Immature natural killer cell (primary cell): ENCODE measurements at places on chromosomes 2 and 18. TPM values are rescaled to one million over a fixed set of nuclear protein-coding genes. Genes with fewer than 3 reads are reported as not detected.

DNA sequence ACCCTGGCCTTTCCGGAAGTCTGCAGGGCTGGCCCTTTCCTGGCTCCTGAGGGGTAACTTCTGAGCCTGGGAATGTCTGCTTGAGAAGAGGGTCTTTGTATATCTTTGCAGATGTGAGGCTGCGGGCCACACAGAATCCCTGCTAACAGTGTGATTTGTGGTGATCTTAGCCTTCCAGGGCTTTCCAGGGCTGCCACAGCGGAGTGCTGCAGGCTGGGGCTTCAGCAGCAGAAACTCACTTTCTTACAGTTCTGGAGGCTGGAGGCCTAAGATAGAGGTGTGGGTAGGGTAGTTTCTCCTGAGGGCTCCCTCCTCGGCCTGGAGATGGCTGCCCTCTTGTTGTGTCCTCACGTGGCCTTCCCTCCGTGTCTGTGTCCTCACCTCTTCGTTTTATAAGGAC, 294.7 kb upstream of the HS6ST1 start:
- no peak overlapping the region for H3K4me3 ChIP-seq
- H3K27me3 ChIP-seq = peaks cover 2% of the 10 kb centered on the region
- no peaks in the 10 kb centered on the region for H3K36me3 ChIP-seq
- no peak for DNase-seq

The FN1 gene
- polyA plus RNA-seq = 0.69 TPM

The CLEC4F gene
- polyA plus RNA-seq = not detected

The GPR155 gene
- 3.2 TPM for polyA plus RNA-seq

GRCh38 chr2:196136151-196136550, 35.2 kb downstream of the STK17B start:
- no peak overlapping the region for H3K27ac ChIP-seq
- H3K4me1 ChIP-seq = peaks cover 26% of the 10 kb centered on the region
- H3K27me3 ChIP-seq = peaks cover 15% of the 10 kb centered on the region
- no peak overlapping the region for H3K4me3 ChIP-seq
- no peak for DNase-seq

The IRS1 gene
- polyA plus RNA-seq = not detected

DNA sequence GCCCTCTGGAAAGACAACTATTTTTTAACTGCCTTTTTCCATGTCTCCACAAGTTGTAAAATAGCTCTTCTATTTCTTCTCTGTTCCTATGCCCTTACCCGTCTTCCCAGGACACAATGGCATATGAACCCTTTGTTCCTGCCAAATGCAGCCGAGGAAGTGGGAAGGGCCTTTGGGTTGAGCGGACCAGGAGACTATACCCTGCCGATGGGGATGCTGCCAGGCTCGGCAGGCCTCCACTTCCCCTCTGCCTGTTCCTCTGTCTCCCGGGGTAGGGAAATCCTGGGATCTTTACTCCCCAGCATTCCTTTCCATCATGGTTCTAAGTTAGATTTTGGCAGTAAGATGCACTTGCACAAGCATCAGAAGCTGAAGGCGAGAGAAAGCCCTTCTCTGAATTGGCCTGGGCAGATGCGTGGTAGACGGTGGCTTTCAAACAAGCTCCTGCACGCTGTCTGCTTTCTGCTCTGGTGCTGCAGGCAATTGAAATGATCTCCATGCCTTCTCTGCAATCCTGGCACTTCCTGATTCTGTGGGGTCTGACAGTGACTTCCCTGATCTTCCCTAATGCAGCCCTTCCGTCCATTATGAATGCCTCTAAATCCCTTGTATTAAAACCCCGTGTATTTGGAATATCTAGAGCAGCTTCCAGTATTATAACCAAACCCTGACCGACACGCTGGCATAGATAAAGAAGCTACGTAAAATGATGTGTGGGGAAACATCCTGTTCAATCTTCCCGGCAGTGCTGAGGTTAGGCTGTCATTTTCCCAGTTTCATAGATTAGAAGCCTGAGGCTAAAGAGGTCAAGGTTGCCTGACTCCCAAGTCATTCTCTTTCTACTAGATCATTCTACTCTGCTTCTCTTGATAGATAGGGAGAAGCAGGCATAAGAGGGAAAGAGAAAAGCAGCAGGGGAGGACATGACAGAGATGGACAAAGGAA, 69.8 kb downstream of the MCFD2 start:
- H3K27me3 ChIP-seq = peaks cover 2% of the 10 kb centered on the region
- H3K4me1 ChIP-seq = peaks cover 6% of the 10 kb centered on the region
- no peaks in the 10 kb centered on the region for H3K36me3 ChIP-seq
- no peak overlapping the region for H3K27ac ChIP-seq
- H3K4me3 ChIP-seq = no peak overlapping the region

DNA sequence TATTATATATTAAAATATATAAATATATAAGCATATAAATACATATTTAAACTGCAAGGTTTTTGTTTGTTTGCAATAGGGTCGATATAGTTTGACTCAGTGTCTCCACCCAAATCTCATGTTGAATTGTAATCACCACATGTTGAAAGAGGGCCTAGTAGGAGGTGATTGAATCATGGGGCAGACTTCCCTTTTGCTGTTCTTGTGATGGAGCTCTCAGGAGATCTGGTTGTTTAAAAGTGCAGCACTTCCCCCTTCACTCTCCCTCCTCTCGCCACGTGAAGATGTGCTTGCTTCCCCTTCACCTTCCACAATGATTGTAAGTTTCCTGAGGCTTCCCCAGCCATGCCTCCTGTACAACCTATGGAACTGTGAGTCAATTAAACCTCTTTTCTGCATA, 2137.3 kb upstream of the CELF4 start:
- no peaks in the 10 kb centered on the region for H3K4me1 ChIP-seq
- H3K27me3 ChIP-seq = no peaks in the 10 kb centered on the region
- no peaks in the 10 kb centered on the region for H3K36me3 ChIP-seq
- no peak overlapping the region for H3K27ac ChIP-seq
- no peak overlapping the region for H3K4me3 ChIP-seq

- H3K27me3 ChIP-seq = no peaks in the 10 kb centered on the region
- peaks cover 72% of the 10 kb centered on the region for H3K36me3 ChIP-seq
- DNase-seq = no peak
Observed at GRCh38 chr18:35335866-35336265, 8.4 kb downstream of the ZNF24 start.

GRCh38 chr2:120221616-120222015, 1.6 kb downstream of the TMEM185B start:
- H3K27ac ChIP-seq = peak overlapping the region; percentile 34
- H3K36me3 ChIP-seq = peaks cover 5% of the 10 kb centered on the region
- H3K27me3 ChIP-seq = peaks cover 2% of the 10 kb centered on the region
- peaks cover 44% of the 10 kb centered on the region for H3K4me1 ChIP-seq
- no peak for DNase-seq

DNA sequence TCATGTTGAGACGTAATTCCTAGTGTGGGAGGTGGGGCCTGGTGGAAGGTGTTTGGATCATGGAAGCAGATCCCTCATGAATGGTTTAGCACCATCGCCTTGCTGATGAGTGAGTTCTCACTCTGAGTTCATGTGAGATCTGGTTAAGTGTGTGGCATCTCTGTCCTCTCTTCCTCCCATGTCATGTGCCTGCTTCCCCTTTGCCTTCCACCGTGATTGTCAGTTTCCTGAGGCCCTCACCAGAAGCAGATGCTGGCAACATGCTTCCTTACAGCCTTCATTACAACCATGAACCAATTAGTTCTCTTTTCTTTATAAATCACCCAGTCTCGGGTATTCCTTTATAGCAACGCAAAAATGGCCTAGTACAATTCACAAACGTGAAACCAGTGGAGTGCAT, 14.6 kb upstream of the MCM6 start:
- no peaks in the 10 kb centered on the region for H3K36me3 ChIP-seq
- no peaks in the 10 kb centered on the region for H3K4me1 ChIP-seq
- H3K4me3 ChIP-seq = no peak overlapping the region
- DNase-seq = no peak
- H3K27me3 ChIP-seq = peaks cover 2% of the 10 kb centered on the region

The STARD6 gene
- polyA plus RNA-seq = not detected

The NCKAP1 gene
- polyA plus RNA-seq = 3.7 TPM

- peaks cover 3% of the 10 kb centered on the region for H3K27me3 ChIP-seq
- peak; percentile 18 for DNase-seq
- peak overlapping the region; percentile 25 for H3K4me3 ChIP-seq
Observed at GRCh38 chr18:56902653-56903052, 244.2 kb upstream of the BOD1L2 start.

The ATF2 gene
- 35.5 TPM for polyA plus RNA-seq

- peak overlapping the region; percentile 100 for H3K27ac ChIP-seq
- peak; percentile 31 for DNase-seq
- H3K36me3 ChIP-seq = peaks cover 7% of the 10 kb centered on the region
Observed at GRCh38 chr2:234422273-234422732, 74.6 kb downstream of the ARL4C start.

DNA sequence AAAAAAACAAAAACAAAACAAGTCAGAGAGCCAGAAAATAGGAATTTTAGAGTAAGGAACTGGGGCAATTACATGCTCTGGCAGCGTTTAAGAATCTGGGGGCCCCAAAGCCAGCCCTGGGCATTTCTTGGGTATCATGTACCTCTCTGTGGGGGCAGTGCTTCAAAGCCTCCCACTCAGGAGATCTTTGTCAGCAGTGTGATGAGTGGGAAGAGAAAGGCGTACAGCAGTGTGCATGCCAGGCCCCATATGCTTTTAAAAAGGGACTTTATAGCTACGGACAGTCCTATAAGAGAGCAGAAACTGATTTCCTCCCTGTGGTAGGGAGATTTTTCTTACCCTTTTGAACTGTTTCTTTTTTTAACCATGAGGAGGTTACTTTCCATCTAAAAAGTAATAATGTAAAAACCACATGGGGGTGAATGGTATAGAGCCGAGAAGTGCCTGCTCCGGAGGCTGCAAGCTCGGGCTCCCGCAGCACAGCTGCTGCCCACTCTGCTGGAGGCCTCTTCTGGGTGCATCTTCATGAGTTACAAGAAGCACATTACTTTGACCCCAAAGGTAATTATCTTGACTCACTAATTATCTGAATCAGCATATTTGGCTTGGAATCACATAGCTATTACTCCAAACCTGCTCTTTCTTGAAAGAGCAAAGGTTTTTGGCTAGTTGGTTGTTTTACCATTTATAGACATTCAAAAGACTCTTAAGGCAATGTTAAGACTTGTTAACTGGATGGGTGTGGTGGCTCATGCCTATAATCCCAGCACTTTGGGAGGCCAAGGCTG, 46.4 kb downstream of the PROC start:
- H3K27me3 ChIP-seq = no peaks in the 10 kb centered on the region
- peaks cover 23% of the 10 kb centered on the region for H3K36me3 ChIP-seq
- no peak for DNase-seq
- no peaks in the 10 kb centered on the region for H3K4me1 ChIP-seq
- H3K4me3 ChIP-seq = no peak overlapping the region

DNA sequence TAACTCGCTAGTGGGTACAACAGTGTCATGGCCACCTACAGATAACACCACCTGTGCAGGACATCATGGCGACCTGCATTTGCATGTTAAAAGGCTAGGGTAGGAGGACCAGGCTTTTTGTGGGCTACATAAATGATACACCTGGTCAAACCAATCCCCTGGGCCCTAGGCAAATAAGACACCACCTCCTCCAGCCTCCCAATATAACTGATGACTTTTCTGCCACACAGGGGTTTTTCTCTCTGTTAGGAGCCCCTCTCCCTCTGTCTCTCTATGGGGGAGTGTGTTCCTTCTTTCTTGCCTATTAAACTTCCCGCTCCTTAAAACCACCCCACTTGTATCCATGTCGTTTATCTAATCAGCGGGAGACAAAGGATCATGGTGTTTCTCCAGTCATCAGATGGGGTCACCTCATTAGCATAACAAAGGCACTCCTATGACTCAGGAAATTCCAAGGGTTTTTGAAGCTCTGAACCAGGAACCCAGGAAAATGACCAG, 10.8 kb upstream of the BUB1 start:
- H3K36me3 ChIP-seq = no peaks in the 10 kb centered on the region

The LRRFIP1 gene
- polyA plus RNA-seq = 137 TPM

GRCh38 chr18:59358414-59358711, 702 bp downstream of the LMAN1 start:
- DNase-seq = no peak
- peaks cover 48% of the 10 kb centered on the region for H3K4me1 ChIP-seq
- H3K4me3 ChIP-seq = peak overlapping the region; percentile 94
- H3K27ac ChIP-seq = peak overlapping the region; percentile 87

The PRKAG3 gene
- not detected for polyA plus RNA-seq

DNA sequence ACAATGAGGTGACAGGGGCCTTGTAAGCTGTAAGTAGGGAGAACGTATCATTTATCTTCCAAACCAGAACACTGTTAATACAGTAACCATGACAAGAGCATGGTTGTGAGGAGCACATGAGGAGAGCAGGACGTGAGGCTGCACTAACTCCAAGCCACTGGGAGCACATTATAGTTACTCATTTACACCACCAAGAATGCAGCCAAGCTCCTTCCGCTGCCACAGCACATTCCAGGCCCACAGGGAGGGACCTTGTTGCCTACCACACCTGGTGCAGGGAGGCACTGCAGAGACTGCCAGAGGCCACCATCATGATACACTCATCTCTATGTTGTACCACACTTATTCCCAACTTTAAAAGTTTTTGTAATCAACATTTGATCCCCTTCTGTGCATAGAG, 13.5 kb upstream of the SFXN5 start:
- H3K36me3 ChIP-seq = no peaks in the 10 kb centered on the region
- DNase-seq = no peak
- no peaks in the 10 kb centered on the region for H3K4me1 ChIP-seq
- no peak overlapping the region for H3K27ac ChIP-seq
- H3K4me3 ChIP-seq = no peak overlapping the region

GRCh38 chr2:31246184-31246852, 12.4 kb downstream of the EHD3 start:
- H3K4me1 ChIP-seq = no peaks in the 10 kb centered on the region
- H3K4me3 ChIP-seq = no peak overlapping the region
- peaks cover 8% of the 10 kb centered on the region for H3K36me3 ChIP-seq

The HSBP1L1 gene
- 4.2 TPM for polyA plus RNA-seq

- H3K36me3 ChIP-seq = peaks cover 25% of the 10 kb centered on the region
- H3K27me3 ChIP-seq = no peaks in the 10 kb centered on the region
- H3K27ac ChIP-seq = no peak overlapping the region
- H3K4me3 ChIP-seq = no peak overlapping the region
Observed at GRCh38 chr2:221431477-221431876, 140.6 kb downstream of the EPHA4 start.

DNA sequence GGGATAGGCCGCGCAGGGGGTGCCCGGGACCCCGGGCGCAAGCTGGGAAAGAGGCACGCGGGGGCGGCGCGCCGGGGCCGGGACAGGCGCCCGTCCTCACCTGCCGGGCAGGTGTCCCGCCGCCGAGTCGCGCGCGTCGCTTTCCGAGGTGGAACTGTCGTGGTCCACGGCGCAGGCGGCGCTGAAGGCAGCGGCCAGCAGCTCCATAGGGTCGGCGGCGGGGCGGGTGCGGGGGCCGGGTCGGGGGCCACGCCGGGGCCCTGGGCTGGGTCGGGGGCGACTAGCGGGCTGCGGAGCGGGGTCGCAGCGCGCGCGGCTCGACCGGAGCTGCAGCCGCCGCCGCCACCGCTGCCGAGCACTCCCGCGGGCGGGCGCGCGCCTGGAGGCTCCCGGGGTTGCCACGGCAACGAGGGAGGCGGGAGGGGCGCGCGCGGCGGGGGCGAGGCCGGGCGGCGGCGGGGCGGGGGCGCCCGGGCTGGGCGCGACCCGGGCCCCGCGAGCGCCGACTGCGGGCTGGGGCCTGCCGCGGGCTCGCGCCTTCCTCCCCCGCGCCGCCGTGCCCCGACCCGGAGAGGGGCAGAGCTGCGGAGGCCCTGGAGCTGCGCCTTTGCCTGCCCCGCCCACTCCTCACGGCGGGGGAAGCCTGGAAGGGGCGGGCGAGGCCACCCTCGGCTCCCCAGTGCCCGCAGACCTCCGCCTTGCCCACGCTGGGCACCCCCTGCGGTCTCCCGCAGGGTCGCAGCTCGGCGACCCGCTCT, 57.9 kb downstream of the SNORC start:
- no peak for DNase-seq
- H3K27ac ChIP-seq = no peak overlapping the region
- H3K27me3 ChIP-seq = peaks cover 27% of the 10 kb centered on the region
- H3K4me3 ChIP-seq = no peak overlapping the region
- peaks cover 6% of the 10 kb centered on the region for H3K4me1 ChIP-seq
